Activated CD4-positive, alpha-beta T cell treated with anti-CD3 and anti-CD28 coated beads, Interleukin-2, Interleukin-6, amounts not matched to agents 100 ng/mL and 50 ng/mL, durations not matched to agents 16 hours and 8 hours (primary cell): ENCODE measurements at places on chromosomes 2 and 18.
A peak's percentile ranks its signal among the peaks of the same experiment; 100 is the strongest.

DNA sequence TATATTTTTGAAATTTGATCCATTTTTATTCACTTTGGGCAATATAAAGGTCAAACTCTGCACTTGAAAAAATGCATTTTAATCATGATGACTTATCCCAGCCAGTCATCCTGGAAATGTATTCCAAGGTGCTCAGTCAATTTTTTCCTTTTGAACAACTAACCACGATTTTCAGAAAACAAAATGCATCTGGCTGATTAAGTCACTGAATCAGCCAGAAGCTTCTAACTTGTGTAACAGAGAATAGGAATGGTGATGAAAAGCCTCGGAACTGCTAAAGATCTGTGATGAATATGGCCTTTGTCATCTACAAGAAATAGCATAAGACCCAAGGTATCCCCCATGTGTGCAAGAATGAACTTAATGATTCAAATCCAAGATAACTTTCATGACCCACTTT is 572.7 kb downstream of the EPHA4 start:
- no peak for DNase-seq

DNA sequence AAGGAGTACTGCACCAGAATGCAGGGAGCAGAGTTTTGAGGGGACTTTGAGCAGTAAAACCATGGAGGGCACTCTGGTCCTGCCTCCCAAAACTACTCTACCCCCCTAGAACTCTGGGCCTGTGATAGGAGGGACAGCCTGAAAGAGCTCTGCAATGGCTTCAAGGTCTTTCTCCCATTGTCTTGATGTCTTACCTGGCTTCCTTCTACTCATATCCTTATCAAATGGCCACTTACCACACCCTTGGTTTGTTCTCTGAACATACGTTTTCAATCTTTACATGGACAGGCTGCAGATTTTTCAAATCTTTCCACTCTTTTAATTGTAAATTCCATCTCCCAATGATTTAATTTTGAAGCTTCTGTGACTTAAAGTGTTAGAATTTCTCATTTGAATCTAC is 27.7 kb downstream of the RELCH start:
- no peak for DNase-seq

DNA sequence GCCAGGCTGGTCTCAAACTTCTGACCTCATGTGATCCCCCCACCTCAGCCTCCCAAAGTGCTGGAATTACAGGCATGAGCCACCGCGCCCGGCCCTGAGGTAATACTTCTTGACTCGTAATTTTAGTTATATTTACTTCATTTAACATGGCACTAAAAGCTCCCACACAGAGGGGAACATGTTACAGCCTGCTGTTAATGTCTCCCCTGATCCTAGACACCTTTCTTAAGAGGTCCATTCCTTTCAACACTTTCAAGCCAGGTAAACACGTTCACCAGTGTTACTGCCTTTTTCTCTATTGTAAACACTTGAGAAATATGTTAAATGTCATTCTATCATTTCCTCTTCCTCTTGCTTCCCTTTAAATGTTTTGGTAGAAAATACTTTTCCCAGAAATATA is 161.4 kb downstream of the METTL4 start:
- no peak for DNase-seq

DNA sequence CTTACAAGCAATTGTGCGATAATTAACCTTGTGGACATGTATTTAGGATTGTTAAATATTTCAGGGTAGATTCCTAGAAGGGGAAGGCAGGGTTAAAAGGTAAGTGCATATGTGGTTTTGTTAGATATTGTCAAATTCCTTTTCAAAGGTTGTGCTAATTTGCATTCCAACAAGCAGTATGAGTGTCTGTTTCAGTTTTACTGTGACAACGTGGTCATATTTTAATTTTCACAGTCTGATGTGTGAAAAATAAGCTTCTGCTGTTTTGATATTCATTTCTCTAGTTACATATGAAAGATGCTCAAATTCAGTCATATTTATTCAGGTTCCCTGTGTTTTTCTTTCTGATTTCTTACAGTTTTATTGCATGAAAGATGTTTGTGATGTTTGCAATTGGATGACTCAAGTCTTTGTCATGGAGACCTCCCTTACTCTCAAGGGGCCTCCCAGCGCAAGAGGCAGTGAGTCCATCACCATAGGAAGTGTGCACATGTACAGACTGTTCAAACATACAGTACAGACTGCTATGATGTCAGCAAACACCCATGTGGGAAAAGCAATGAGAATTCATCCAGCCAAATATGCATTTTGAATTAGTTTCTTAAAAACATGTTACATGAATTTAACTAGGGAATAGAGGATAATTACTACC is 310.8 kb downstream of the GALR1 start:
- DNase-seq, result peak; percentile 1

- DNase-seq, result no peak
Measured at GRCh38 chr18:459814-460593, 40.5 kb downstream of the COLEC12 start.

DNA sequence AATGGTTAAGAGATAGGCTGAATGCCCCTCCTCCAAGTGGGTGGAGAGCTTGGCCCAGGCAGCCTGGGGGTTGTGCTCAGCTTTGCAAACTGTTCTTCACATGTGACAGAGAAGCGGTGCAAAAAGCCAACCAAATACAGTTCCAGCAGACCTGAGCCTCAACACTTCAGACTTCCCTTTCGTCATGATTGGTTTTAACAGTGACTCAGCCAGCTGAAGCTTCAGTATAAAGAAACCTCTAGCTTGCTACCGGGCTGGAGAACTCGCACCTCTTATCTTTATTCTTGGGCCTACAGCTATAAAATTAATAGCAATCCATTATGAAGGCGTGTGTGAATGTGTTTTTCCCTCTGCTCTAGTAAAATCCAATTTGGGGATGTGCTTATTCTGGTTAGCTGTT is 20.0 kb downstream of the SETBP1 start:
- no peak for DNase-seq

DNA sequence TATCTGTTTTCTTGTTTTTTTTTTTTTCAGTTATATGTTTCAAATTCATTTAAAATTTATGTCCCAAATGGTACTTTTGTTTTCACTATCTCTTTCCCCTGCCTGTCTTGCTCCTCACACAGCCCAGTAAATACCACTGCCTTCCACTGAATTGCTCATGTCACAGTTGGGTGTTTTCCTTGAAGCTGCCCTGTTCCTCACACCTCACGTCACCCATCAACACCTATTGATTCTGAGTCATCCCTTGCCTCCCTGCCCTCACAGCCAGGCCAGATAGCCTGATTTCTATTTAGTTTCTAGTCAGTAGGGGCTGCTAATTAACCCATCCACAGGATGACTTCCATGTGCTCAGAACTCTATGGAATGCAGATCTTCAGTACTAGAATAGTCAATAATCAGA is 25.3 kb downstream of the FSHR start:
- DNase-seq, result no peak

DNA sequence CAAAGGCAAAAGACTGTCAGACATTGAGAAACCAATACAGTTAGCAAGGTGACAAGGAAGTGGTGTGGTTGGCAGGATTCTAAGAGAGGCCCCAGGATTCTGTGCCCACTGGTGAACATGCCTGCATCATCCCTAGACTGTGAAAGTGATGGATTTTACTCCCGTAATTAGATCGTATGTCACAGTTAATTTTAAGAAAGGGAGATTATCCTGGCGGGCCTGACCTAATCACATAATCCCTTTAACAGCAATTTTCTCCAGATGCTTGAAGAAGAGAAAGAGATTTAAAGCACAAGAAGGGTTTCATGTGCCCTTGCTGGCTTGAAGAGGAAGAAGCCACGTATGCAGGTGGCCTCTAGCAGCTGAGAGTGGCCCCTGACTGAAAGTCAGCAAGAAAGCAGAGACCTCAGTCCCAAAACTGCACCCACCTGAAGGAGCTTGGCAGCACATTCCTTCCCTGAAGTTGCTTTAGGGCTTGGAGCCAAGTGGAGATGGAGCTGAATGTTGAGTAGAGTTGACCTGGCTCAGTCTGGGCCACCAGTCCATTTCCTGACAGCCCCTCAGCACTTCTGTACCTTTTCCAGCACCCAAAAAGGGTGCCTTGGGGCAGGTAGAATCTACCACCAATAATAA is 49.1 kb downstream of the GTF3C3 start:
- DNase-seq, result no peak

DNA sequence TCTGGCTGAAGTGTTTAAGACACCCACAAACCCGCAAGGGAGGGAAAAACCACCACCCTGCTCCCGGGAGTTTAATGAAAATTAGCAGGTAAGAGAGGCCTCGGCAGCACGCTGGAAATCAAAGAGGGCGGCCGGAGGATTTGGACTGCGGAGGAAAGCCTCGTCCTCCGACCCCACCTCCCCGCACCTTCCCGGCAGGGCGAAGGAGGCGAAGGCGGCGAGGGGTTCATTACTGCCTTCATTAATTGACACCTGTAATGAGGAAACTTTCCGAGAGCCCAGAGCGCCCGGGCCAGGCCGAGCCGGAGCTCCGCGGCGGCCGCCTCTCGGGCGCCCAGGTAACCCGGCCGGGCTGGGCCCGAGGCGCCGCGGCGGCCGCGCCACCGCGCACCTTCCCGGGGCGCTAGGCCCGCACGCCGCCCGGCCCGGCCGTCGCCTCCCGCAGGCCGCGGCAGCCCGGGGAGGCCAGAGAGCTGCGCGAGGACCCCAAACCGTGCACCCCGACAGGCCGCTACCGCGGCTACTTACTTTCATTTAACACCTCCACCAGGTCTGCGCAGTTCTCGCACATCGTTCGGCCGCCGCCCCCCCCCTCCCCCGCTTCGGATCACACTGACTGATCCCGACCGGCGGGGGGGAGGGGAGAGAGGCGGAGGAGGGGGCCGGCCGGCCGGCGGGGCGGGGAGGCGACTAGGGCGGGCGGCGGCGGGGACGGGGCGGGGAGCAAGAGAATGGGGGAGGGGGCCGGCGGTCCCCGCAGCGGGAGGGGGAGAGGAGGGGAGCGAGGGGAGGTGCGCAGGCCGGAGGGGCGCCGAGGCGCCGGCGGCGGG is 550 bp downstream of the USP34 start:
- peak; percentile 90 for DNase-seq

GRCh38 chr2:176398243-176399073 is 129.2 kb downstream of the MTX2 start:
- DNase-seq, result no peak

DNA sequence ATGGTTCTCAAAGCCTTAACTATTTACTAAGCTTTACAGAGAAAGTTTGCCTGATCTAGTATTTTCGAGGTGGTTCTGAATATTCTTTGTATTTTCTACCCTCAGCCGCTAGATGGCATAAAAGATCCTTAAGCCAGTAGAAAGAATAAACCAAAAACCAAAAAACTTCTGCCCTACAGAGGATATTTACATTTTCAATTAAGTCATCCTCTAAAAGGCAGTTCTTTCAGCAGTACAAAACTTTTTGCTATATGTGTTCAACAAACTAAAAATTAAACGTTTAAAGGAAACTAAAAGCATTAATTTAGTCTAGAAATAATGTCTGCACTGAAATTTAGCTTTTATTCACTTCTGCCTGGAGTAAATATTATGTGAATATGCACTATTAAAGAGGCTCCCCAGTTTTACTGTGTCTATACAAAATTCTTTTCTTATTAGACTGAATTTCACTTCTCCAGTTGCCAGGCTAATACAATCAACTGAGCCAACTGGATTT is 297.5 kb downstream of the PIEZO2 start:
- peak; percentile 53 for DNase-seq

- no peak for DNase-seq
Measured at GRCh38 chr2:45567288-45567963, 43.6 kb downstream of the SRBD1 start.

- DNase-seq, result no peak
Measured at GRCh38 chr2:57330447-57330846, 716.2 kb upstream of the VRK2 start.

GRCh38 chr2:102999958-103000357 is 238.1 kb downstream of the TMEM182 start:
- peak; percentile 1 for DNase-seq

- DNase-seq, result no peak
Measured at GRCh38 chr2:118119158-118119727, 31.0 kb downstream of the INSIG2 start.

DNA sequence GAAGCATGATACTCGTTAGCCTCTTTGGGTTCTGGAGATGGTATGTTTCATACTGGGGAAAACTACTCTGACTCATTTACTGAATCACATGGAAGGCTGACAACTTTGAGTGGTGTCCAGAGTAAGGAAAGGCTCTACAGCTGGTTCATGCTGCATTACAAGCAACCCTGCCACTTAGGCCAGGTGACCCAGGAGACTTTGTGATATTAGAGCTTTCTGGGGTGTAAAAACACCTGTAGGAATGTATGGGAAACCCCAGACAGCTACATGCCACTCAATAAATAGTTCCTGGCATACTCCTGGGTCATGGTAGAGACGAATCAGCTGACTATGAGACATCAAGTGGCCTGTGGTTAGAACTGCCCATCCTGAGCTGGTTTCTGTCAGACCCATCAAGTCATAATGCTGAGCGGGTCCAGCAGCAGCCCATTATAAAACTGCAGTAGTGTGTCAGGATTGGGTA is 21.3 kb upstream of the TCF7L1 start:
- no peak for DNase-seq

GRCh38 chr2:37781028-37781427 is 109.6 kb upstream of the CDC42EP3 start:
- no peak for DNase-seq

GRCh38 chr2:38835990-38836389 is 39.7 kb downstream of the DHX57 start:
- DNase-seq, result no peak

DNA sequence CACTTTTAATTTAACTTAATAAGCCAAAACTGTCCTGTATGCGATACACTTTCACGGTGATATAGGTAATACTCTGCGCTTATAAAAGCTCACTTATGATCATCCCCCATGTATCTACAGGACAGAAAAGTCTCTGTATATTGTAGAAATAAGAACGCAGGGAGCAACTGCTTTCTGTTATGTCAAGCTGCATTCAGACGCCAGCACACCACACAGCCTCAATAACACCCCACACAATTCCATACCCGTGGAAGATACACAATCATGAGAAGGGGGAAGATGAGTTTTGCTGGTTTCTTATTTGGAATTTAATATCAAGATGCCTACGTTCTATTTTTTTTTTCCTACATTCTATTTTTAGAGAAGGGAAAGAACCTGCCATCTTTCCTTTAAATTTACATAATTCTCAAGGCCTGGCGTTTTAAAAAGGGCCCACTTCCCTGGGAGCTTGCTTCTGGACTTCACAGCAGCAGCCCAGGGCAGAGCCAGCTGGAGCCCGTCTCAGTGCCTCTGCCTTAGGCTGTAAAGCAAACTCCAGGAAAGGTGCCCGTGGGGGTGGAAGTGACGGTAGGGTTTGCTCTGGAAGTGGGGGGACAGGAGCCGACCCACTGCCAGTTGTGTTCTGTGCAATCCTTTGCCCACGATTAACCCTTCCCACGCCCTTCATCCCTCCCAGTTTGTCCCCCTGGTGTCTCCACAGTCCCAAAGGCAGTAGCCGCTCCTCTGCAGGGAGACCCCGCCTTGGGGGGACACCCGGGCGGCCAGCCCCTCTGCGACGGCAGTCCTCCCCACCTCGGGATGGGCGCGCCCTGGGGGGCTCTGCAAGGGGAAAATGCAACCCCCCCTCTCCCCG is 5.3 kb downstream of the PTGR3 start:
- DNase-seq, result no peak

DNA sequence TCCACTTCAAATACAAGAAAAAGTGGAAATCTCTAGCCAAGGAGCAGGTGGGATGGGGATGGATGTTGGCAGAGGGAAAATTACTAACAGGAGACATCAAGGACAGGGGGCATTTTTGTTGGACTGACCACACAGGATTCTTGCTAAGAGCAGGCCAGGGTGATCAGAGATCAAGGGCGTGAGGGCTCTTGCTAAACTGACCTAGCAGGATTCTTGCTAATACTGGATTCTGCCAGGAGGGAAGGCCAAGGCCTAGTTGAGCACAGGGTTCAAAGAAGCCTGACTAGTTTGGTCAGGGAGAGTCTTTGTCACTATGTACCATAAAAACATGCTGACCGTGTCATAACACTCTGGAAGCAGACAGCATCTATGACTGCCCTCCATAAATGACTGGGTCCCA is 442.7 kb downstream of the PID1 start:
- no peak for DNase-seq
